ENCODE measurements at places on chromosomes 3 and 15.

GRCh38 chr15:57375827-57376695 is at the start of gene CGNL1:
Gene CGNL1 (plus strand): TSS chr15:57376505. CDS start chr15:57438000, 61,495 bp downstream.
- DNase-seq, result peak; percentile 66

GRCh38 chr3:156036258-156037053 is 83.9 kb upstream of the KCNAB1 start:
- DNase-seq, result no peak

GRCh38 chr15:73944161-73945129 is 18.2 kb downstream of the LOXL1 start:
- peak; percentile 12 for DNase-seq

- DNase-seq, result no peak
Observed at GRCh38 chr3:142151828-142152227, 2.5 kb upstream of the TFDP2 start.

- no peak for DNase-seq
Observed at GRCh38 chr15:42206406-42206805, 1.7 kb downstream of the VPS39 start.
